ENCODE measurements at places on chromosomes 6 and 20.

GRCh38 chr6:5172041-5172653 is 87.0 kb downstream of the PPP1R3G start:
- peak; percentile 50 for DNase-seq

- DNase-seq = no peak
Measured at GRCh38 chr6:5464099-5464885, 203.0 kb downstream of the FARS2 start.

DNA sequence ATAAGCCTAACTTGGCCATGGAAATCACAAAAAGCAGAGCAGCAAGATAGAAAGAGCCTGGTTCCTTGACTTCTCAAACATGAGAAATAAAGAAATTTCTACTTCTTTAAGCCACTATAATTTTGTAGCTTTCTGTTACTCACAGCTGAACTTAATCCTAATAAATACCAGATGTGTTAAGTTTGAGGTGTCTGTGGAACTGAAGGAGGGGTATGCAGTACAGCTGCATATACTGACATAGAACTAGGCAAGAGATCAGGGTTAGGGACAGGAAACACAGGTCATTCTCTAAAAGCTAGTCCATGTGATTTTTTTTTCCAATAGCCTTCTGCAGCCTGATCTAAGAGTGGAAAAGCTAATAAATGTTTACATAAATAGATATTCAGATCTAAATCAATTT is 123.9 kb downstream of the COL12A1 start:
- DNase-seq = no peak

GRCh38 chr6:141229296-141229695 is 903.4 kb upstream of the GJE1 start:
- no peak for DNase-seq

DNA sequence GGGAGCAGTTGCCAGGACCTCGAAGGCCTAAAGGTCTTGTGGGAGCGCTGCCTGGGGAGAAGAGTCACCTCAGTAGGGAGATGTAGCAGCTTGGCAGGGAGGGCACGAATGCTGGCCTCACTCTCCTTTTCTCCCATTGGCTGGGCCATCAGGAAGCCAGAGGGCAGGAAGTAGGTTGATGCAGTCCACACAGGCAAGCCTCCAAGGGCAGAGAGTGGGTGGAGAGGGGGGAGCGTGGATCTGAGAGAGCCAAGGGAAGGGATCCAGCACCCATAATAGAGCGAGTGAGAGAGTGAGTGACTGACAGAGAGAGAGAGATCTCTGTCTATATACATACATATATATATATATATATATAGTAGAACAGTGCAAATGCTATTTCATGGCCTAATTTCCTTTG is 215.3 kb upstream of the LRFN2 start:
- no peak for DNase-seq

DNA sequence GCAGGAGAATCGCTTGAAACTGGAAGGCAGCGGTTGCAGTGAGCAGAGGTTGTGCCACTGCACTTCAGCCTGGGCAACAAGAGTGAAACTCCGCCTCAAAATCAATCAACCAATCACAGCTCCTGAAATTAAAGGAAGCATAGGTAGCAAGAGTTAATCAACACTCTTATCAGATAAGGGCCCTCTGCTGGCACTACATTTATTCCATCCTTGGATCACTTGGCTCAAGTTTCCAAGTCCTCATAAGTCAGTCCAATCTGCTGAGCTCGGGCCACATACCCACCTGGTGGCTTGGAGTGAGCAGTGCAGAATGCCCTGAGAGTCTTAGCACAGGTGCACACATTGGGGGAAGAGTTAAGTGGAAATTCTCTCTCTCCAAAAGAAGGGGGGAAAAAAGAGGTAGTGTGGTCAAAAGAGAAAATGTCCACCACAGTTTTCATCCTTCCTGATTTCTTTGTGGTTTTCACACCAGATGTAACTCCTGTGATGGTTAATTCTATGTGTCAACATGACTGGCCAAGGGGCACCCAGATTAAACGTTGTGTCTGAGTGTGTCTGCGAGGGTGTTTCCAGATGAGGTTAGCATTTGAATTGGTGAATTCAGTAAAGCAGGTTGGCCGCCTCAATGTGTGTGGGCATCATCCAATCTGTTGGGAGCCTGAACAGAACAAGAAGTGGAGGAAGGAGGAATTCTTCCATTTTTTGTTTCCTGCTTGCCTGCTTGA is 14.2 kb upstream of the FAM8A1 start:
- peak; percentile 8 for DNase-seq

GRCh38 chr6:170344631-170345576 is 38.3 kb downstream of the FAM120B start:
- DNase-seq = no peak

- peak; percentile 84 for DNase-seq
Measured at GRCh38 chr6:148747471-148748165, 788 bp downstream of the UST start.

DNA sequence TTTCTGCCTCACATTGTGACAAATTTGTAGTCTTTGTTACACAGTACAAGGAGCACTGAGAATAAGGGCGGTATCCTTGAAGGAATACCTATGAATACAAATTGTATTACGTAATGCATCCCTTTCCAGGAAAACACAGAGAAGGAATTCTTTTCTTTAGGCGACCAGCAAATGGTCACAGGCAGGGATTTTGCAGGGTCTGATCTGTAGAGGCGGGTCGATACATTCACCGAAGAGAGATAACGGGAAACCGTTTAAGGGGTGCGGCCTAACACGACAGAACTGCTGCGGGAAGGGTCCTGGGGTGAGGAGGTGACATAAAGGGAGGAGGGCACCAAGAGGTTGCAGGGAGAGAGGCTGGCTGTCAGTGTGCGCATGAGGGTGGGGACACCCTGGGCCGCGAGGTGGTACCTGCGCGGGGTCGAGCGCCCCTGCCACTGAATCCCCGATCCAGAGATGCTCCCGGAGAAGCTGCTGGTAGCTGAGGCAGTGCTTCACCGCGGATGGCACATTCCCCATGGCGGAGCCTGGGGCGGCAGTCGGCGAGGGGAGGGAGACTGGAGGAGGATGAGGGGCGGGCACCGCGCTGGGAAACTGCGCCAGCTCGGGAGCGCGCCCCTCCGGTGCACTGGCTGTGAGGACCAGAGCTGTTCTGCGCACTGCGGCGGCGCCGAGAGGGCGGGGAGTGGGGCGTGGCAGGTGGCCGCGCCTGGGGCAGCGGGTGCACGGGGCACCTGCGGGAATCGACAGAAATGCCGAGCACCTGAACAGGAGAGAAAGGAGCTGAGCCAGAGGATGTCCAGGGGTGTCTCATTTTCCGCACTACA is at the start of gene HMGCLL1:
Gene HMGCLL1 (minus strand): TSS at position 656 of the 827 bp plus-strand sequence. CDS start 137 bp downstream, at position 519.
- peak; percentile 90 for DNase-seq

GRCh38 chr6:2990932-2991506 is 8.7 kb upstream of the NQO2 start:
- no peak for DNase-seq

GRCh38 chr6:13406781-13407180 is 78.4 kb upstream of the TBC1D7 start:
- no peak for DNase-seq

- DNase-seq = no peak
Measured at GRCh38 chr6:17032988-17033634, 68.7 kb upstream of the STMND1 start.

- DNase-seq = no peak
Measured at GRCh38 chr6:35288834-35289233, 8.8 kb upstream of the DEF6 start.

GRCh38 chr6:34909320-34909883 is 20.3 kb downstream of the ANKS1A start:
- DNase-seq = no peak

GRCh38 chr20:41380551-41381193 is 14.1 kb upstream of the EMILIN3 start:
- peak; percentile 32 for DNase-seq

- DNase-seq = no peak
Measured at GRCh38 chr6:20644667-20645370, 110.6 kb downstream of the CDKAL1 start.

- DNase-seq = no peak
Measured at GRCh38 chr20:61835301-61835700, 230.4 kb downstream of the TAF4 start.

GRCh38 chr6:111207141-111207858 is 120.0 kb downstream of the SLC16A10 start:
- no peak for DNase-seq

GRCh38 chr6:150697515-150697914 is 97.8 kb downstream of the PLEKHG1 start:
- DNase-seq = peak; percentile 20

- no peak for DNase-seq
Measured at GRCh38 chr6:56386717-56387116, 139.3 kb upstream of the COL21A1 start.

GRCh38 chr6:75128878-75129570 is 76.8 kb downstream of the COL12A1 start:
- no peak for DNase-seq

- DNase-seq = no peak
Measured at GRCh38 chr20:58892932-58893224, 40.4 kb downstream of the GNAS start.

GRCh38 chr6:72182337-72183246 is 296.2 kb downstream of the RIMS1 start:
- peak; percentile 85 for DNase-seq

- DNase-seq = no peak
Measured at GRCh38 chr20:14142964-14143627, 147.8 kb downstream of the MACROD2 start.

- DNase-seq = no peak
Measured at GRCh38 chr20:46398963-46399362, 7.5 kb downstream of the ELMO2 start.
